RPMI7951 (cell line): ENCODE measurements at places on chromosomes 12 and 14. TPM values are rescaled to one million over a fixed set of nuclear protein-coding genes. Genes with fewer than 3 reads are reported as not detected.

The NKX2-1 gene
- total RNA-seq, result not detected in 2 replicates

The KRT6C gene
- not detected in 2 replicates for total RNA-seq

The KRT1 gene
- not detected in 2 replicates for total RNA-seq

The DIO3 gene
- total RNA-seq, result not detected in 2 replicates

The DNAI7 gene
- 0.12 TPM in 1 of 2 replicates, not detected in the other for total RNA-seq

The REC8 gene
- 0.39 and 1.1 TPM in 2 replicates for total RNA-seq

The KLRG1 gene
- total RNA-seq, result 1.4 and 2.0 TPM in 2 replicates

The C14orf132 gene
- total RNA-seq, result 22.6 and 24.6 TPM in 2 replicates

The ARHGAP9 gene
- total RNA-seq, result 0.20 TPM in 1 of 2 replicates, not detected in the other

The PIGH gene
- total RNA-seq, result 18.5 and 20.9 TPM in 2 replicates

The INHBC gene
- not detected in 2 replicates for total RNA-seq

The MIP gene
- 0.24 and 0.29 TPM in 2 replicates for total RNA-seq

The SOX5 gene
- total RNA-seq, result 1.3 and 1.4 TPM in 2 replicates

The ESRRB gene
- total RNA-seq, result 0.59 TPM in 1 of 2 replicates, not detected in the other

The PRH1 gene
- total RNA-seq, result 3.5 and 10.7 TPM in 2 replicates

The STAC3 gene
- total RNA-seq, result 0.84 TPM in 1 of 2 replicates, not detected in the other

The GNPNAT1 gene
- total RNA-seq, result 16.5 and 19.6 TPM in 2 replicates

The KCNC2 gene
- not detected in 2 replicates for total RNA-seq

The HSPB8 gene
- total RNA-seq, result 2.5 and 2.9 TPM in 2 replicates

The NCKAP5L gene
- 5.0 and 5.7 TPM in 2 replicates for total RNA-seq

The BBOF1 gene
- 2.4 and 4.0 TPM in 2 replicates for total RNA-seq

The ADAM21 gene
- total RNA-seq, result 0.68 and 1.6 TPM in 2 replicates

The IAPP gene
- total RNA-seq, result not detected in 2 replicates

The GNB3 gene
- total RNA-seq, result 0.10 and 0.72 TPM in 2 replicates

The FOXA1 gene
- not detected in 2 replicates for total RNA-seq

The MMP19 gene
- total RNA-seq, result 4.2 and 4.4 TPM in 2 replicates

The SMIM41 gene
- not detected in 2 replicates for total RNA-seq

The CISTR gene
- not detected in 2 replicates for total RNA-seq

The CPSF6 gene
- total RNA-seq, result 24.3 and 26.0 TPM in 2 replicates
